ENCODE measurements at places on chromosomes 12 and 14.

DNA sequence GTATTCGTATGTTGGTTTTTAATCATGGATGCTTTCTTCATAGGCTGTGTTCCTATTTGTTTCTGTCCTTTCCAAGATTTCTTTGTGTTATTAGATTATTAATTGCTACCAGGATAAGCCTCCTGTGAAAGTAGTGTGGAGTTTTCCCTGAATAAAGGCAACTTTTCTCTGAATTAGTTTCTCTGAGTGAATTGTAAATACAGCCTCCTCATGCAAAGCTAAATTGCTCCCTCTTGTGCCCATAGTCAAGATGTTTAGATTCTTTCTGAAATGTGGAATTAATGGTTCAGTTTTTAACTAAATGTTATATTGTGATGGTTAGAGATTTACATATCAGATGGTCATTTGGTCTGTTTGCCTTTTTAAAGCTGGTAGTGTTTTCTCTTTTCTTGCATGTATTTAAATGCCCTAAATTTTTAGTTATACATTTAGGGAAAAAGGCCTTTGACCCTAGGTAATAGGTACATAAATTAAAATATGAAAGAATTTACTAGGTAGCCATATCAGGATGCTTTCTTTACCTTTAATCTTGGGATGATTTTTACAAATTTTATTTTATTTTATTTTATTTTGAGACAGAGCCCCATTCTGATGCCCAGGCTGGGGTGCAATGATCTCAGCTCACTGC, 8.9 kb downstream of the APAF1 start:
- DNase-seq = no peak

DNA sequence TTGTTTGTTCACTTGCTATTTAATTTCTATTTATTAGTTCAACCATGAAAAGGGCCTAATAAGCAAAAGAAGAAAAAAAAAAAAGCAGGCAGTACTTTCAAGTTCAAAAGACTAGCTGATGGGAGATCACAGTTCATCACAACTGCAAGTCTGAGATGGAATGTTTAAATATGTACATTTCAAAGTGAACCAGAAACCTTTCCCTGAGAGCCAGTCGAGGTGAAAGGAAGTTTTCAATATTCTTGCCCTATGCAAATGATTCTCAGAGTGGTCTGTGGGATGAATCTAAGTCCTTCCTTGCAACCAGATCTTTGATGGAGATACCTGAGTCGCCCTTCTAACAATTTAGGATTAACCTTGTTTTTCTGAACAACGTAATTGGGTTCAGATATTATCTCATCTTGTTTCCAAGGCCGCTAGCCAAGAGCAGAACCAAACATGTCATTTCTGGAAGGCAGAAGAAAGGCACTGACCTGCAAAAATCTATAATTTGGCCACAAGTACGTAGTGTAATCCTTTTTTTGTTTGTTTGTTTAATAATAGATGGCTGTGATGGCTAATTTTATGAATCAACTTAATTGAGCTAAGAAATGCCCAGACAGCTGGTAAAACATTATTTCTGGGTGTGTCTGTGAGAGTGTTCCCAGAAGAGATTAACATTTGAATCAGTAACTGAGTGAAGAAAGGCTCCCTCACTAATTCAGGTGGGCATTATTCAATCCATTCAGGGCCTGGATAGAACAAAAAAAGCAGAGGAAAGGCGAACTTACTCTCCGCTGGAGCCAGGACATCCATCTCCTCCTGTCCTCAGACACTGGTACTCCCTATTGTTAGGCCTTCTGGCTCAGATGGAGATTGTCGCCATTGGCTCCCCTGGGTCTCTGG, 171.1 kb upstream of the TMPO start:
- DNase-seq = no peak

- no peak for DNase-seq
Observed at GRCh38 chr14:103735022-103735421, 19.4 kb downstream of the ZFYVE21 start.

GRCh38 chr14:75705014-75705413, 44.0 kb downstream of the TTLL5 start:
- no peak for DNase-seq

DNA sequence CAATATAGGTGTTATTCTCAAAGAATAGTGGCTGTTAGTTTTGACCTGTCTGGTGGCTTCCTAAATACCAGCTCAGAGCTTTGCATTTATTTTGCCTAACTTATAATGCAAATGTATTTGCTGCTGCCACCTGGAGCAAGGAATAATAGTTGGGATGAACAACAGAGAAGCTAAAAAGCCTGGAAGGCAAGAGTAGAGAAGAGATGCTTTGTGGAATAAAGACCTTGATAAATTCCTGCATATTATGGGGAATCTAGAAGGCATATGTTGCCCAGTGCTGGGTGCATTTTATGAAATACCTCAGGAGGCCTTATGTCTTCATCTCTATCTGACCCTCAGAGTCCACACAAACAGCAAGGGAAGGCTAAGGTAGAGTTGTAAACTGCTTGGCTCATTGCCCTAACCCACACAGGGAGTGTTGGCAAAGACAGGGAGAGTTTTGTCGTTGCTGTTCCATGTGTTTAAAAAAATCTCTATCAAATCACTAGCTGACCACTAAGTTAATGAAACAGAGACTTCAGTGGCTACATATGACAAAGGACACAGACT, 53.7 kb upstream of the SCAF11 start:
- no peak for DNase-seq

- DNase-seq = no peak
Observed at GRCh38 chr12:95164656-95165055, 52.6 kb downstream of the FGD6 start.

DNA sequence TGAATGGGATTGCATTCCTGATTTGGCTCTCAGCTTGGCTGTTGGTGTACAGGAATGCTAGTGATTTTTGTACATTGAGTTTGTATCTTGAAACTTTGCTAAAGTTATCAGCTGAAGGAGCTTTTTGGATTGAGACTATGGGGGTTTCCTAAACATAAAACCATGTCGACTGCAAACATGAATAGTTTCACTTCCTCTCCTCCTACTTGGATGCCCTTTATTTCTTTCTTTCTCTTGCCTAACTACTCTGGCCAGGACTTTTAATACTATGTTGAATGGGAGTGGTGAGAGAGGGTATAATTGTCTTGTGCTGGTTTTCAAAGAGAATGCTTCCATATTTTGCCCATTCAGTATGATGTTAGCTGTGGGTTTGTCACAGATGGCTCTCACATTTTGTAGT, 141.5 kb downstream of the CEP83 start:
- DNase-seq = no peak

DNA sequence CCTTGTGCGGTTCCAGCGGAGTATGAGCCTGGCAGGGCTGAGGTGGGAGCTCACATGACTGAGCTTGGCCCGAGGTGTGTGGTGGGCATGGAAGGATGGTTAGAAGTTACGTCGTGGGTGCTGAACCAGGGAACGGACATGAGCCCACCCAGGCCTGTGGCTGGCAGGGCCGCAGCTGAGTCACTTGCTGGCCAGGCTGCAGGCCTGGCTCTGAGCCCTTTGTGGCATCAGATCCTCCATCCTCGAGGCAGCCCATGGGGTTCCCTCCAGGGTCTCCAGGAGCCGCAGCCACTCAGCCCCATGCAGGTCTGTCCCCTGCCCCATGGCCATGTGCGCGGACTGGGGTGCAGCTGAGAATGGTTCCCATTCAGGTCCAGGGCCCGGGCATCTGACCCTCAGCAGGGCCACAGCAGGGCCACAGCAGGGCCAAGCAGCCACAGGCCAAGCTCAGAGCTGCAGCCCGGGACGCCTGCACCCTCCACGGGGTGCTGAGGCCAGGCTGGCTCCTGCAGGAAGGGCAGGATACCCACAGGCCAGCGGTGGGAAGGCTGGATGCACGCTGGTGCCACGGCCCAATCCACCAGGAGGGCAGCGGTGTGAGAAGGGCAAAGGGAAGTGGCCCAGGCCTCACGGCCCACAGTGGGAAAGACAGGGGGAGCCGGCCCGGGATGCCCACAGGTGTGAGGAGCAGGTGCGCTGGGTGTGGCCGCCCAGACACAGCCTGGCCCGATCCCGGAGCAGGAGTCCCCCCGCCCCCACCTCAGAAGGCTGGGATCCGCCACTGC, 26.3 kb upstream of the ULK1 start:
- DNase-seq = no peak

DNA sequence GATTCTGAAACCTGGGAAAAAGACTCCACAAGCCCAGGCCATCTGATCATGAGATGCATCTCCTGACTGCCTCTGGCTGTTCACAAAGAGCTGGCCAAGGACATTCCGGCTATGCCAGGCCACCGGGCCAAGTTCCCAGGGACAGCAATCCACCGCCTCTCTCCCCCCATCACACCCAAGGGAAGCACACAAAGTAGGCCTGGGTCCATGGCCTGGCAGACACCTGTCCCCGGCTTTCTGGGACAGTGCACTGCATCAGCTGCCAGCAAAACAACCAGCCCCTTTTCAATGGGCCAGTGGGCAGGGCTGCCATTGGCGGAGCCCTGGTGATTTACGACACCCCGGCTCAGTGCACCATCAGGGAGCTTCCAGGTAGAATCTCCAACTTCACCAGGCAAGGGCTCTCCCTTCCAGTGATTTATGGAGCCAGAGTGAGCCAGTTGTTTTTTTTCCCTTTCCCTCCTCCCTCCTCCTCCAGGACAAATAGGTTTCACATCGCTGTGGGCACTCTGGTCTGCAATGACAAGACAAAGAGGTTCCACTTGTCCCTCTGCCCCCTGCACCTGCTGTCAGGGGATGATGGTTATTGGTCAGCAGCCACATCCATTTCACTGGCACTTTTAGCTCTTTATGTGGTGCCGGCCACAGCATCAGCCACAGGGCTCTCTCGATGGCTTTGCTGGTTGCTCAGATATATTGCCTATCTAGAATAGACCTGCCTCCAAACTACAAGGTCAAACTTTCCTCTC, 149.6 kb downstream of the SLC38A6 start:
- DNase-seq = no peak

- DNase-seq = no peak
Observed at GRCh38 chr12:51128919-51129318, 44.0 kb downstream of the TFCP2 start.

- no peak for DNase-seq
Observed at GRCh38 chr12:7310070-7310469, 6.2 kb downstream of the ACSM4 start.

DNA sequence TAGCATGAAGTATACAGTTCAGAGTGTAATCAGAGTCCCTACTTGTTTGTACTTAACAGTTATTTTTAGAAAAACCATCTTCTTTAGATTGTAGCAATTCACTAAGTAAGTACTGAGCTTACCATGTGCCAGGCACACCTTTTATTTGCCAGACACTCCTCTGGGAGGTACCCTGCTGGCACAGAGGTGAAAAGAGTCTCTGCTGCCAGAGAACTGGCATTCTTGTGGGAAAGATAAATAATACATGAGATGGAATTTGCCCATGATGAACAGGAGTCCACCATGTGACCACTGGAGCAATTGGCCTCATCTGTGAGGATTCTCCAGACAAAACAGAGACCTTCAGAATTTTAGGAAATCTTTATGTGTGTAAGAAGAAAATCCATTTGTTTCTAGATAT, 199.3 kb upstream of the SLC16A7 start:
- no peak for DNase-seq

DNA sequence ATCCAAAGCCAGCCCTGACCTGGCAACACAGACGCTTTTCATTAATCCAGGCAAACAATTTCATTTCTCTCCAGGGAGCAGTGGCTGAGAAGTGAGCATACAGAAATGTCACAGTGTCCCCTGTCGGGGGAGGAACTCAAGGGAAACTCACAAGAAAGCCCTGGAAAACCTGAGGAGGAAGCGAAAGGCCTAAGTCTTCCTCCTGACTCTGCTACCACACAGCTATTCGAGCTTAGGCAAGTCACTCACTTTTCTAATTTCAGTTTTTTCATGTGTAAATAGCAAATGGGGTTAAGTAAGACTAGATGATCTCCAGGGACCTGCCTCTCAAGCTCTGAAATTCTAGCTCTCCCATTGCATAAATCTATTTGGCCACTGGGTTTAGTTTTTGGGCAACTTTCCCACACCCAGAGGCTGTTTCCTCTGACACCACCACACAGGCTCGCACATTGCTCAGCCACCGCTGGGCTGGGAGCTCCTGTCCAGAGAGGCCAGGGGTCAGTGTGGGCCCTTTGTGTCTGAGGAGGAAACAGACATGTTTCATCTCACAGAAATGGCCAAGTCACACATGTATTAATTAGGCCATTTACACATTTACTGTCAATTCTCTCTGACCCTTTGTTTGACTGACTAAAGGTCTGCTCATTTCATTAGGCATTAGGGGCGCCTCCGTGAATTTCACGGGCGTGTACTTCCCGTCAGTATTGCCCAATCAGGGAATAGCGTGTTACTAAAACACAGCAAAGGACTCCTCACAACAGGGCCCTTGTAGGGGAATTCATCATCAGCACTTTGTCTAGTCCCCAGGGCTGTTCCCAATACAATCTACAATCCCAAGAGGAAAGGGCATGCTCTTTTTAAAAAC, 9.8 kb upstream of the PNMA1 start:
- no peak for DNase-seq

GRCh38 chr14:55891692-55892091, 226.5 kb upstream of the PELI2 start:
- DNase-seq = no peak

- no peak for DNase-seq
Observed at GRCh38 chr14:74932401-74932901, 9.4 kb upstream of the RPS6KL1 start.

DNA sequence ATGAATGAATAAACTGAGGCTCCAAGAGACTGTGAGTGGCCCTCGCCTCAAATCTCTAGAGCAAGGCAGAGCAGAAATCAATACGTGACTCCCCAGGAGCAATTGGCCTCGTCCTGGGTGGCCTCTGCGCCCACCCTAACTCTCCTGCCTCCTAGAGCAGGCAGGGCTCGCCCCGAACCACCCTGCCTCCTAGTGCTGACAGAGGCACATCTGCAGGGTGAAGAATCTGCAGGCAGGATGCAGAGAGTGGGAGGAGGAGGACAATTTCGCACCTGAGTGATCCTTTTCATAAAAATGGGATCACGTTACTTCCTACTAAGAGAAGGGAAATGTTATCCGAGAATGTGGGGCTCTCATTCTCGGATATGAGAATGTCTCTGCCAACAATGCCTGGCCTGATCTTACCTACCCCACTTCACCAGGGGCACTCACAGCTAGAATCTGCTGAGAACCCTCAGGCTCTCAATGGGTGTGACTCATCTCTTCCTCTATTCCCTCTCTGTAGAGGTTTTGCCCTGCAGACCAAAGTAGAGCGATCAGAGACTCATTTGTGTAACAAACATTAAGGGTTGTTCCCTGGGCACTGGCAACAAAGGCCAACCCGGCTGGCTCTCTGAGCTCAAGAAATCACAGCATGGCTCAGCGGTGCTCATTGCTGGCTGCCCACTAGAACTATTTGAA, 61.7 kb upstream of the BCL2L14 start:
- DNase-seq = peak; percentile 73

- no peak for DNase-seq
Observed at GRCh38 chr12:48943221-48943620, 14.1 kb downstream of the ARF3 start.

GRCh38 chr12:26196421-26196716, 996 bp downstream of the SSPN start:
- no peak for DNase-seq

- DNase-seq = no peak
Observed at GRCh38 chr14:57725399-57726077, 140.4 kb downstream of the SLC35F4 start.
